ENCODE measurements at places on chromosomes 11 and 22. TPM values are rescaled to one million over a fixed set of nuclear protein-coding genes. Genes with fewer than 3 reads are reported as not detected.

Gene OR8D4
- not detected for total RNA-seq

Gene RBMXL2
- not detected for total RNA-seq

Gene DEFB131B
- total RNA-seq = not detected

Gene RABL2B
- 21.9 TPM for total RNA-seq

Gene MMP11
- total RNA-seq = 5.7 TPM

Gene LRRC4C
- 1.5 TPM for total RNA-seq

Gene FBLN1
- total RNA-seq = 224 TPM

Gene UBE2L3
- total RNA-seq = 48.2 TPM

Gene C1QTNF4
- total RNA-seq = 1.1 TPM

Gene KCNK4
- total RNA-seq = not detected

Gene GAS2
- total RNA-seq = 0.71 TPM

Gene AQP11
- total RNA-seq = 0.84 TPM

Gene YDJC
- total RNA-seq = 6.0 TPM

Gene JHY
- total RNA-seq = 12.0 TPM

Gene APOA5
- not detected for total RNA-seq

Gene PDE2A
- 125 TPM for total RNA-seq

Gene DDT
- 116 TPM for total RNA-seq

Gene DMC1
- total RNA-seq = 0.22 TPM

Gene PVALB
- not detected for total RNA-seq

Gene POU2AF1
- 0.10 TPM for total RNA-seq

Gene ZNF143
- 38.2 TPM for total RNA-seq

Gene INS
- 0.74 TPM for total RNA-seq

Gene SVIP
- total RNA-seq = 7.1 TPM

Gene FGF19
- total RNA-seq = not detected

Gene MTMR3
- 52.8 TPM for total RNA-seq

Gene TEAD1
- 150 TPM for total RNA-seq

Gene KRTAP5-2
- not detected for total RNA-seq

Gene TH
- total RNA-seq = not detected

Gene CENPM
- total RNA-seq = not detected

Gene SYT7
- 2.4 TPM for total RNA-seq

Gene DRICH1
- total RNA-seq = 0.39 TPM

Gene LRRC56
- 0.71 TPM for total RNA-seq

Gene PRRG4
- total RNA-seq = 0.84 TPM

Gene MPZL3
- total RNA-seq = 1.7 TPM

Gene GDPD4
- total RNA-seq = not detected

Gene HIC2
- 5.5 TPM for total RNA-seq

Gene SAAL1
- total RNA-seq = 9.4 TPM

Gene SOX6
- total RNA-seq = 4.5 TPM

Gene PITPNB
- total RNA-seq = 101 TPM

Gene SRSF8
- 32.7 TPM for total RNA-seq

Gene CECR2
- total RNA-seq = 1.1 TPM

Gene HOATZ
- not detected for total RNA-seq

Gene CLDN25
- not detected for total RNA-seq

Gene C11orf86
- total RNA-seq = 0.64 TPM

Gene OR52A1
- not detected for total RNA-seq

Gene POU2AF2
- not detected for total RNA-seq

Gene MMP13
- total RNA-seq = not detected

Gene MMP27
- total RNA-seq = not detected

Gene B3GAT3
- total RNA-seq = 42.0 TPM

Gene ADAMTS15
- 61.2 TPM for total RNA-seq

Gene PHOX2A
- total RNA-seq = not detected
